Mucosa of descending colon (tissue), 3 donors: ENCODE measurements at places on chromosomes 12 and 14. TPM values are rescaled to one million over a fixed set of nuclear protein-coding genes. Genes with fewer than 3 reads are reported as not detected.

DNA sequence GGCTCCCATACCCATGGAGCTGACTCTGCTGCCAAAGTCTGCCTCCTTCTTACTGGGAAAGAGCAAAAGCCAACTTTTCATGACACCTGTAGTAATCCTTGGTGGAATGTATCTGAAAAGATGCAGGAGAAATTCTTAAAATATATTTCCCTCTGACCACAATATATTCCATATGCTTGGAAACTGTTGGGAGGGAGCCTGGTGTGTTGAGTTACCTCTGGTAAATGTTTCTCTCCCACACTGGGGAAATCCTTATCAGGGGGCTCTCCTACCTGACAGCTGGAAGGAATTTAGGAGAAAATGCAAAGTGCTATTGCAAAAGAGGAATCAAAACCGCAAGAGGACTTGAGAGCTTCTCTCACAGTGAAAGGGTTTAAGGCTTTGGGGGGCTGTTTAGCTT is 139.4 kb downstream of the TBX5 start:
- no peak for DNase-seq

GRCh38 chr14:71290960-71291466 is 383.8 kb downstream of the PCNX1 start:
- no peak for DNase-seq

GRCh38 chr14:61103541-61104339 is 122.7 kb downstream of the SLC38A6 start:
- DNase-seq = no peak

GRCh38 chr14:86739761-86740160 is 1209.8 kb downstream of the FLRT2 start:
- no peak for DNase-seq

The RIPK3 gene
- 40.6 TPM for total RNA-seq

The MYO1H gene
- not detected for total RNA-seq
